ENCODE measurements at places on chromosomes 3 and 15. TPM values are rescaled to one million over a fixed set of nuclear protein-coding genes. Genes with fewer than 3 reads are reported as not detected.

DNA sequence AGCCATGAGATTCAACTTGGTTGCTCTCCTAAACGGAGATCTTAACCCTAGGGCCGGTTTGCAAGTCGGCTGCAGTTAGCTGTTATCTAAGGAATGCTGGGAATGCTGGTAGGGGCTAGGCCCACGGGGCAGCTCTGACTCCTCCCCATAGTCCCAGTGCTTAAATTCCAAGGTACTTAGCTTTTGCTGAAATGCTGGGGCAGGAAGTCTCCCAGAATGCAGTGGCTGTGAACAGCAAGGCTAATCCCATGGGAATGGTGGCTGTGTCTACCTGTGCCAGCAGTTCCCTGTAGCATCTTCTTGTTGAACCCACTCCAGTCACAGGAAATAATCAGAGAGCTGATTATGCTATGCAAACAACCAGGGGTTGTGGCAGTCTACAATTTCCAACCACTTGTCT lies 102.5 kb upstream of the TJP1 start:
- H3K4me3 ChIP-seq: no peak overlapping the region
- no peaks in the 10 kb centered on the region for H3K36me3 ChIP-seq

DNA sequence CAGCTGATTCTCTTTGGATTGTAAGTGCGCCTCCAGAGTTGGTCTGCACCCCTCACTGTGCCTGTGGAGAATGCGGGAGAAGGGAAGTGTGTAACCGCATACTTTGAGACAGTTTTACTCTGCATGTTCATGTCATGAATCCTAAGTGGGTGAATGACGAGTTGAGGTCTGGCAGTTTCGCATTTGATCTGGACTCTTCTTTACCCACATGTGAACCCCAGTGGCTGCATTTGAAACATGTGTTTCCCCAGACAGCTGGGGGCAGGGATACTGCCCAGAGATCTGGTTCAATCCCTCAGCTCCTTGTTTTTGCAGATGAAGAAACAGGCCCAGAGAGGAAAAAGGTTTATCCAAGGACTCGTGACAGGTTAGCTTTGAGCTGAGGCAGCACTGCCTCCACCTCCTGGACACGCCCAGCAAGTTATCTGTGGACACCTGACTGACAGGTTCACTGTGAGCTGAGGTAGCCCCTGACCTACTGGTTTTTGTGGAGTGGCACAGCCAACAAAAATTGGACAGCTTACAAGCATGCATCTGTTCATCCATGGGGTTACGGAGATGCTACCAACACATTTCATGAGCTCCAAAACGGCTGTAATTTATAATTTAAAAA lies 207.3 kb downstream of the XXYLT1 start:
- no peaks in the 10 kb centered on the region for H3K4me1 ChIP-seq
- no peak for DNase-seq
- H3K27me3 ChIP-seq: no peaks in the 10 kb centered on the region
- H3K36me3 ChIP-seq: no peaks in the 10 kb centered on the region
- no peak overlapping the region for H3K27ac ChIP-seq

DNA sequence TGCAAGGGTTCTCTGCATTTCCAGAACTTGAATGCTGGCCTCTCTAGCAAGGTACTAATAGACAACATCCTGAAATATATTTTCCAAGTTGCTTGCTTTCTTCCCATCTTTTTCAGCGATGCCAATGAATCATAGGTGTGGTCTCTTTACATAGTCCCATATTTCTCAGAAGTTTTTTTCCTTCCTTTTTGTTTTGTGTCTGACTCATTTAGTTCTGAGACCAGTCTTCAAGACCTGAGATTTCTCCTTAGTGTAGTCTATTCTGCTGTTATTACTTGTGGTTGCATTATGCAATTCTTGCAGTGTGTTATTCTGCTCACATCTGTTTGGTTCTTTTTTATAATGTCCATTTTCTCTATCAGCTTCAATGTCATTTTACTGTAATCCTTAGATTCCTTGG lies 1265.0 kb upstream of the ALCAM start:
- DNase-seq: no peak
- H3K4me1 ChIP-seq: no peaks in the 10 kb centered on the region
- H3K36me3 ChIP-seq: no peaks in the 10 kb centered on the region

STXBP5L gene
- under 0.01 TPM for total RNA-seq

- H3K4me3 ChIP-seq: no peak overlapping the region
- H3K27me3 ChIP-seq: no peaks in the 10 kb centered on the region
- no peak overlapping the region for H3K27ac ChIP-seq
These were observed 36.0 kb downstream of the XYLB start for GRCh38 chr3:38382506-38383080.

DNA sequence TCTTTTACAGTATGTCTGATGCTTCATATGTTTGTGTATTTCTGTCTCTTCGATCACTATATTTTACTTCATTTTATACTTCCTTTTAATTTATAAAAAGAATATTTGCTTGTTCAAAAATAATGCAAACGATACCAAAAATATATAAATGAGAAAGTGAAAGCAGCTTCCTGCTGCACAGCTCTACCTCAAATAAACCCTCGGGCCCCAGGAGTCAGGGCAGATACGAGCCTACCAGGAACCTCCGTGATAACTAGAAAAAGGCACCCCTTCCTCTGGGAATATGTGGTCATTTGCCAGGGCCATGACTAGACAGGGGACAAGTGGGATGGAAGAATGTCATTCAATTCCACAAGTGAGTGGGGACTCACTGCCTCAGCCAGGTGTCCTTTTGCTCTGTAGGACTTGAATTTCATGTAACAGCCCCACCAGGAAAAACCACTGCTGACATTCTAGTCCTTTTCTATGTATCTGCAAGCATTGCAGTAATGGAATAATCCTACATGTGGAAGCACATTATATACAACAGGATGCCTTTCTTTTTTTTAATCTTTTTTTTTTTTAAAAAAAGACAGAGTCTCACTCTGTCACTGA lies 133.3 kb downstream of the SUCLG2 start:
- H3K4me1 ChIP-seq: peaks cover 4% of the 10 kb centered on the region
- no peak overlapping the region for H3K4me3 ChIP-seq
- no peaks in the 10 kb centered on the region for H3K36me3 ChIP-seq
- no peak overlapping the region for H3K27ac ChIP-seq

PTPRG gene
- total RNA-seq: 23.9 TPM

GRCh38 chr3:24492971-24493551 lies 1.6 kb downstream of the THRB start:
- H3K27ac ChIP-seq: no peak overlapping the region
- DNase-seq: no peak
- no peaks in the 10 kb centered on the region for H3K36me3 ChIP-seq

GRCh38 chr15:71532994-71533393 lies 277.4 kb upstream of the NR2E3 start:
- no peak for DNase-seq
- no peaks in the 10 kb centered on the region for H3K36me3 ChIP-seq

GRCh38 chr3:56758539-56758981 lies 43.2 kb downstream of the ARHGEF3 start:
- DNase-seq: peak; percentile 84
- no peaks in the 10 kb centered on the region for H3K36me3 ChIP-seq
- H3K27me3 ChIP-seq: no peaks in the 10 kb centered on the region
- H3K27ac ChIP-seq: peak overlapping the region; percentile 72
- no peak overlapping the region for H3K4me3 ChIP-seq

DNA sequence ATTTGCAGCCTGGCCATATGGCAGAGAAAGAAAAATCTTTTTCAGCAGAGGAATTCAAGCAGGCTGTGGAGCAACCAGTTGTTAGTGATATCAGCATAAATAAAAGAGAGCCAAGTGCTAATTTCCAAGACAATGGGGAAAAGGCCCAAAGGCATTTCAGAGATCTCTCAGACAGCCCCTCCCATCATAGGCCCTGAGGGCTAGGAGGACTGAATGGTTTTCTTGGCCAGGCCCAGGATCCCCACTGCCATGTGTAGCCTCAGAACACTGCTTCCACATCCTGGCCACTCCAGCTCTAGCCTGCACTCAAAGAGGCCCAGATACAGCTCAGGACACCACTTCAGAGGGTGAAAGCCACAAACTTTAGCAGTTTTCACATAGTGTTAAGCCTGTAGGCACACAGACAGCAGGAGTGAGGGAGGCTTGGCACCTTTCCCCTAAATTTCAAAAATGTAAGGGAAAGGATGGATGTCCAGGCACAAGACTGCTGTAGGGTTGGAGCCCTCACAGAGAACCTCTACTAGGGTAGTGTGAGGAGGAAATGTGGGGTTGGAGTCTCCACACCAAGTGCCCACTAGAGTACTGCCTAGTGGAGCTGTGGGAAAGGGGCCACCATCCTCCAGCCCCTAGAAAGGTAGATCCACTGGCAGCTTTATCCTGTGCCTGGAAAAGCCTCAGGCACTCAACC lies 191.4 kb downstream of the TBL1XR1 start:
- no peaks in the 10 kb centered on the region for H3K36me3 ChIP-seq

NR2E3 gene
- total RNA-seq: not detected

- H3K27ac ChIP-seq: peak overlapping the region; percentile 59
- peak; percentile 80 for DNase-seq
- H3K27me3 ChIP-seq: no peaks in the 10 kb centered on the region
- no peak overlapping the region for H3K4me3 ChIP-seq
These were observed 46.2 kb upstream of the PLCL2 start for GRCh38 chr3:16838561-16838960.

SV2B gene
- total RNA-seq: 0.78 TPM

- peaks cover 4% of the 10 kb centered on the region for H3K27me3 ChIP-seq
- DNase-seq: no peak
- no peaks in the 10 kb centered on the region for H3K36me3 ChIP-seq
These were observed 2.3 kb downstream of the SHOX2 start for GRCh38 chr3:158103887-158104327.

- H3K27ac ChIP-seq: no peak overlapping the region
- H3K4me1 ChIP-seq: no peaks in the 10 kb centered on the region
- H3K36me3 ChIP-seq: no peaks in the 10 kb centered on the region
- H3K27me3 ChIP-seq: no peaks in the 10 kb centered on the region
- no peak overlapping the region for H3K4me3 ChIP-seq
These were observed 16.5 kb downstream of the HPS3 start for GRCh38 chr3:149145974-149146373.

GRCh38 chr3:29764603-29765254 lies 483.9 kb downstream of the RBMS3 start:
- peak; percentile 14 for DNase-seq
- no peak overlapping the region for H3K27ac ChIP-seq
- no peak overlapping the region for H3K4me3 ChIP-seq
- peaks cover 3% of the 10 kb centered on the region for H3K4me1 ChIP-seq

CKMT1A gene
- total RNA-seq: 2.6 TPM

TNFAIP8L3 gene
- total RNA-seq: 2.9 TPM

GRCh38 chr3:14520967-14521366 lies 19.2 kb downstream of the GRIP2 start:
- H3K4me3 ChIP-seq: no peak overlapping the region
- no peaks in the 10 kb centered on the region for H3K36me3 ChIP-seq
- DNase-seq: no peak
- H3K4me1 ChIP-seq: no peaks in the 10 kb centered on the region
- no peaks in the 10 kb centered on the region for H3K27me3 ChIP-seq
- no peak overlapping the region for H3K27ac ChIP-seq

GRCh38 chr3:6612034-6612616 lies 248.8 kb upstream of the GRM7 start:
- no peak overlapping the region for H3K27ac ChIP-seq
- no peaks in the 10 kb centered on the region for H3K36me3 ChIP-seq
- no peaks in the 10 kb centered on the region for H3K27me3 ChIP-seq
- H3K4me3 ChIP-seq: no peak overlapping the region
- H3K4me1 ChIP-seq: no peaks in the 10 kb centered on the region

- H3K27ac ChIP-seq: no peak overlapping the region
- peak; percentile 37 for DNase-seq
- peak overlapping the region; percentile 1 for H3K4me3 ChIP-seq
- no peaks in the 10 kb centered on the region for H3K27me3 ChIP-seq
- H3K4me1 ChIP-seq: no peaks in the 10 kb centered on the region
- no peaks in the 10 kb centered on the region for H3K36me3 ChIP-seq
These were observed 24.1 kb upstream of the MRPL3 start for GRCh38 chr3:131526801-131527347.

TUSC7 gene
- total RNA-seq: not detected

DNA sequence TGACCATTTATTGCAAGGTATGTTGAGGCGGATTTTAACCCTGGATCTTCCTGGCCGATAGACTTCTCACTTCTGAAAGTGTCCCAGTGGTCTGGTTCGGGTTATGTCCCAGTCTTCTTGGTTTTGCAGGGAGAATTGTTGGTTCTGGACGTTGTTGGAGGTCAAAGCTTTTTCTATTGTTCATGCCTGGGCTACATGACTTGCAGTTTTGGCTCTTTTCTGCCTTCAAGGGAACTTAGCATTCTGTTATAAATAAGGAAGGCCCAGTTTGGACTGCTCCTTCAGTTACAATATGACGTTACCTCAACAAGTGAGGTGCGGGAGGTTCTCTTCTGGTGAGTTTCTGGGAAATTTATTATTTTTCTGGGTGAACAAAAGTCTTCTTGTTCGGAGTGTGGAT lies 614.3 kb downstream of the DIPK2A start:
- no peak overlapping the region for H3K27ac ChIP-seq
- no peaks in the 10 kb centered on the region for H3K36me3 ChIP-seq
- H3K27me3 ChIP-seq: no peaks in the 10 kb centered on the region

DNA sequence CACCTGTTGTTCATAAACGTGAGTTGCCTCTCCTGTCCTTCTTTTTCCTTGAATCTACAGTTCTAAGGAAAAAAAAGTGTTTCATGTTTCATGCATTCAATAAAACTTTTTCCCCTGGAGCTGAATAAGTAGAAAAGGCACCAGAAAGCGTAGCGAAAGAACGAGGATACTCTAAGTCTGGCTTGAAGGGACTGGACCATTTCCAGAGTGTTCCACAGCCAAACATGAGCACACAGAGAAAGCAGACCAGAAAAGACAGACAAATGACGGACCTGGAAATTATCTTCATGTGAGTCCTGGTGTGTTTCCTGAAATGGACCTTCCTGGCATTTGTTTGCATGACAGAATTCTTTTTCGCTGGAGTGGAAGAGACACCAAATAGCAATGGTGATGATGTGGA lies 204.7 kb downstream of the SV2B start:
- H3K27ac ChIP-seq: no peak overlapping the region
- DNase-seq: no peak
- H3K4me3 ChIP-seq: no peak overlapping the region
- no peaks in the 10 kb centered on the region for H3K36me3 ChIP-seq

DNA sequence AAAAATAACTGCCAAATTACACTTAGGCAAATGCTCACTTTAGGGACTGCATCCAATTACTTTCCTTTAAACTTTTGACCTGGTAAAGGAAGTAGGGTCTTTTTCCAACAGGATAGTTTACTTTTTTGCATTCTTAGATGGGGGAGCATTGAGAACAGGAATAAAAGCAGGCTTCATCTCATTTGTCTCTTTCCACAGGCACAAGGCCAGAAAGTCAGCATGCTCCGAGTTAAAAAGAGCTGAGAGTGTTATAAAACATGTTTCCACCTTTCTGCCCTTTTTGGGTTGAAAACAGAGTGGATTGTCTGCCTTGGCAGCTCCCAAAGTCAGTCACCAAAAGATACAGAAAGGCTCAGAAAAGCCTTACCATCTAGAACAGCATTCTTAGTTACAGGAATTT lies 404.9 kb upstream of the ALCAM start:
- H3K4me1 ChIP-seq: no peaks in the 10 kb centered on the region
- H3K27ac ChIP-seq: no peak overlapping the region
- DNase-seq: no peak
- no peaks in the 10 kb centered on the region for H3K27me3 ChIP-seq

MOBP gene
- total RNA-seq: not detected

DNA sequence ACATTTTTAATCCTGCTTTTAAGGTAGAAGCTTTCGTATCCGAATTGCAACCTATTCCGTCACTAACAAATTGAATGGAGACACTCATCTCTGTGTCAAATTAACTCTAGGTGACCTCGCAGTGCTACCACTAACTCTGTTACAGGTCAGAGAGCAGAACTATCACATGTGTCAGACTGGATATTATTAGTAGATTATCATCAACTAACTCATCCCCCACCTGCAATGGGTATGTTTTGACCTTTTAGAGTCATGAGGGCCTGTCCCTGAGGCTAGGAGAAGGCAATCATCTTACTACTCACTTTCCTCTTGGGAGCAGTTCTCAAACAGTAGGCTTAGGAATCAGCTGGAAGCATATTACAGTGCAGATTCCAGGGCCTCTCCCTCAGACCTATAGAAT lies 2.0 kb downstream of the GLDN start:
- no peaks in the 10 kb centered on the region for H3K27me3 ChIP-seq
- no peaks in the 10 kb centered on the region for H3K36me3 ChIP-seq
- peaks cover 11% of the 10 kb centered on the region for H3K4me1 ChIP-seq

Measured in body of pancreas (tissue), 4 donors.